CD4-positive, alpha-beta T cell treated with Interferon alpha-2 for 1 hour (primary cell): ENCODE measurements at places on chromosomes 4 and X.

- DNase-seq, result no peak
Observed at GRCh38 chr4:147360301-147360700, 120.6 kb upstream of the EDNRA start.

- DNase-seq, result no peak
Observed at GRCh38 chrX:153352858-153353257, 18.9 kb downstream of the ZNF275 start.

GRCh38 chr4:180059216-180059881, 2183.9 kb upstream of the TENM3 start:
- DNase-seq, result no peak

GRCh38 chr4:181890911-181891310, 352.3 kb upstream of the TENM3 start:
- DNase-seq, result no peak

- DNase-seq, result no peak
Observed at GRCh38 chr4:153242839-153243324, 38.6 kb downstream of the TRIM2 start.

GRCh38 chrX:37476571-37477170, 94.8 kb upstream of the LANCL3 start:
- DNase-seq, result no peak

DNA sequence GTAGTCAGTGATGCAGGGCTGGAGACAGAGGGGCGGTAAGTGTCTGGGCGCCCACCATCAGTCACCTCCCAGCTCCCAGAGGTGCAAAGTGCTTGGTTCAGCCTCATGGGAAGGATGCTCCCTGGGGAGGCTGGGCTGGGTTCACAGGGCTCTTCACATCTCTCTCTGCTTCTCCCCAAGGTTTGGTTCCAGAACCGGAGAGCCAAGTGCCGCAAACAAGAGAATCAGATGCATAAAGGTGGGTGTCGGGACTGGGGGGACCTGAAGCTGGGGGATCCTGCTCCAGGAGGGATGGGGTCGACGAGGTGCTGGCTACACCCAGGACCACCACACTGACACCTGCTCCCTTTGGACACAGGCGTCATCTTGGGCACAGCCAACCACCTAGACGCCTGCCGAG, 10.1 kb downstream of the SHOX start:
- no peak for DNase-seq

DNA sequence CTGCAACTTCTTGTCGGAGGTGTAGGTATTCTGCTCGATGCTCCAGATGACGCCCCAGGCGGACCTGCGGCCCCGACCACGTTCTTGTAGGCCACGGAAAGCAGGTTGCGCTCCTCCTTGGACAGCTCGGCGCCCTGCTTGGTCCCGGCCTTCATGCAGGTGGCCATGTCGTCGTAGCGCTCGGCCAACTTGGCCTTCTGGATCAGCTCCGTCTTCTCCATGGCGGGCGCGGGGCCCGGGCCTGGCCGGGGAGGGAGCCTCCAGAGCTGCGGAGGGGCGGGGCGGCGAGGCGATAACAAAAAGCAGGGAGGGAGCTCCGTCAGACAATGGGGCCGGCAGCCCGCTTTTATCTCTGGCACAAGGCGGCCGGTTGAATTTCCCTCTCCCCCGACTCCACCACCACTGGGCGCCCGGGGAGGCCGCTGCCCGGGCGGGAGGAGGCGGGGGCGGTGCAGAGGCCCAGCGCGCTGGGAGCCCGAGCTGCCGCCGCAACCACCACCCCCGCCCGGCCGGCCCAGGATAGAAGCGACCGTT, 28.3 kb upstream of the DRP2 start:
- DNase-seq, result no peak

- DNase-seq, result no peak
Observed at GRCh38 chr4:1574601-1575417, 109.3 kb downstream of the FAM53A start.

- peak; percentile 73 for DNase-seq
Observed at GRCh38 chr4:102500352-102500695, 835 bp upstream of the NFKB1 start.

- DNase-seq, result no peak
Observed at GRCh38 chr4:36652857-36653256, 371.4 kb downstream of the DTHD1 start.

DNA sequence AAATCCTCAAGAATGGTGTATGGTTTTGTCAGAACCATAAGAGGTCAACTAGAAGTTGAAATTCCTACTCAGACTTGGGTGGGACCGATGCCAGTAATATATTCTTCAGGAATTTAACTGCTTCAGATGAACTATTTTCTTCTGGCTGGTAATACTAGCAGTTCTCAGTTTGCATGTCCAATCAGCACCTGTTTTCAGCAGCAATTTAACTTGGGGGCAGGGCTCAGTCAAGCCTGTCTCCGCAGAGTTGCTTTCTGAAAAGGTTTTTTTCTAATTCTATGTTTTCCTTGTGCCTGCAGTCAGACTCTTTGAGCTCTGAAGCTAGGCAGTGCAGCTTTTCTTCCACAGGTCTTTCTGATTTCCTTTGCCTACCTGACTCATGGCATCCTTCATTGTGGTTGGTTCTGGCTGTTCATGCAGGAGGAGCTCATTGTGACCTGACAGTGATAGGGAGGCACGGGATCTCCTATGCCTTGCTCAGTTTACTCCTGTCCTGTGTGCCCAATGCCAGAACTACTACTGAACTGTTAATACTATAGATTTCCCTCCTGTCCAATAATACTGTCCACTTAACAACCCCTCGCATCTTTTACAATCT, 17.3 kb upstream of the FMR1 start:
- no peak for DNase-seq

GRCh38 chr4:25253071-25253445, 19.2 kb downstream of the PI4K2B start:
- DNase-seq, result no peak

- DNase-seq, result no peak
Observed at GRCh38 chrX:149497054-149497453, 8.1 kb downstream of the IDS start.

DNA sequence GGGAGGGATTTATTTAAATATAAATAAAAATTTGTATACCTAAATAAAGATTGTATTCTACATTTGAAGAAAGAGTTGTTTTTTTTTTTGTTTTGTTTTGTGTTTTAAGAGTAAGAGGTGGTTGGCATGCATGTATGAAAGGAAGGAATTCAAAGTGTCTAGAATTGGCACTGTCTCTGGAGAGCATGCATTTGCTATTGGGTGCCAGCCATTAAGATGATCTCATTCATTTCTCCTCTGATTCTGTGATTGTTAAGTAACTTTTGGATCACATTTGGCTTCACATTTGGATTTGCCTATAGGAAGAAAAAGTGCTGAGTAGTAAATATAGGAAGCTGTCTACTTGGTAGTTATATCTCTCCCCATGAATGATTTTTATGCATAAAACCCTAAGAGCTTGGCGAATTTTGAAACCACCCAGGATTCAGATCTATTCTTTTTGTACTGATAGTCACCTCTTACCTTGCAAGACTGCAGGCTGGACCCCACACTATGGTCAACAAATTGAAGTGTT, 7.8 kb upstream of the BOD1L1 start:
- no peak for DNase-seq

DNA sequence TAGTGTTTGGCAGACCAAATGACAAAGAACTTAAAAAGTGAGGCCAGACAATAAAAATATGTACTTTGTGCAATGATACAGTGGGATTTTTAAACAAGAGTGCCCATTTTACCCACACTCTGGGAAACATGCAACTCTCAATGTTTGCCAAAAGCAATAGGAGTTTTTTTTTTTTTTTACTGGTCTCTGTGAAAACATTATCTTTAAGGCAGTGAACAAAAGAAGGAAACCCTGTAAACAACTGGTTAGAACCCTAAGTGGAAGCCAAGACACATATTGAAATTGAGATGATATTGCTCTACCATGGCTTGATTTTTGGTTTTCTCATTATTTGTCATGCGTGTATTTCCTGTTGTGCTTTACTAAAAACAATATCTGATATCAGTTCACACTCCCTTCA, 67.2 kb upstream of the PPP3CA start:
- DNase-seq, result no peak

DNA sequence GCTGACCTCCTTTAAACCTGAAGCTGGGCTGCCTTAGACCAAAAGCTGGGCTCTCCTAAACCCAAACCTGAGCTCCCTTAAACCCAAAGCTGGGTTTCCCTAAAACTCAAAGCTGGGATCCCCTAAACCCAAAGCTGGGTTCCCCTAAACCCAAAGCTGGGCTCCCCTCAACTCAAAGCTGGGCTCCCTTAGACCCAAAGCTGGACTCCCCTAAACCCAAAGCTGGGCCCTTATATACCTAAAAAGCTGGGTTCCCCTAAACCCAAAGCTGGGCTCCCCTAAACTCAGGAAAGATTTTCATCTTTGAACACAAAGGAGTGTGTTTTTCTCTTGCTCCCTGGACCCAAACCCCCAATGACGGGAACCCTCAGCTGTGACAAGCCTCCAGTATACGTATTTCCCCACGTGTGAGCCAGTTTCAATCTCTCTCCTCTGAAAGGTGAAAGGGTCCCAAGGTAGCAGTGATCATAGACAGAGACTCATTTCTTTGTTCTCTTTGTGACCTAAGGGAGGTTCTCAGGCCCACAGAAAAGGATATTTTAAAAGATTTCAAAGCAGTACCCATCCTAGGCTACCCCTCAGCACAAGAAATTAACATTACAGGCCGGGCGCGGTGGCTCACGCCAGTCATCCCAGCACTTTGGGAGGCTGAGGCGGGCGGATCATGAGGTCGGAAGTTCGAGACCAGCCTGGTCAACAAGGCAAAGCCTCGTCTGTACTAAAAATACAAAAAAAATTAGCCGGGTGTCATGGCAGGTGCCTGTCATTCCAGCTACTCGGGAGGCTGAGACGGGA, 31.3 kb upstream of the ASMTL start:
- DNase-seq, result no peak

DNA sequence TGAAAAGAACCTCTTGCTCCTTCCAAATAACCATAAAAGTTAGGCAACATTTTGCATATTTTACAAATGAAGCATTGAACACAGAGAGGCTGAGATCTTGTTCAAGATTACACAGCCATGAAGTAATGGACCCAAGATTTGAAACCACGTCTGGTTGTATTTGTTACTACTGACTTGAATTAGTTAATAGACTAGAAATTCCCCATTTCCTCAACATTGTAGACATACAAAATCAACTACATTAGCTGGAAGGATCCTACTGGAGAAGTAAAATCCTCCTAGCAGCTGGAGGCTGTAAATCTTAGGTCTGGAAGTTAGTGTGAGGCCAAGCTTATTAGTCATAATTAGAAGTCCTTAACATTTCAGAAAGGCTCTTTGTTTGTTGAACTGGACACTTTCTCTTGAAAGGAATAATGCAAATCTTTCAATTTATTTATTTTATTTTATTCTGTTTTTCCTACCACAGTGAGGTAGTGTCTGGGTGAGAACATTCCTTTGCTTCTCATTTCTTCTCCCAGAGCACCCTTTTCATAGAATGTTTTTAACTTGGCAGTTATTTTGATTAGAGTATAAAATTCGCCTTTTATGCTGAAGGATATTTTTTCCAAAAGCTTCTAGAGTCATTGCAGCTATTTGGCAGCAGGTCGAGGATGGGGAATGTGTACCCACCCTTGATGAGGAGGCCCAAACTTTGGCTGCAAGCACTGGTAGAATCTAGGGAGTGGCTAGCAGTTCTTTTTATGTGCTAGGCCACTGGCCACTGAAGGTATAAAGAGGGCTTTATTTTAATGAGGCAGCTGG, 62.0 kb upstream of the CLNK start:
- DNase-seq, result no peak

- no peak for DNase-seq
Observed at GRCh38 chr4:37627263-37627662, 58.9 kb downstream of the RELL1 start.

- DNase-seq, result no peak
Observed at GRCh38 chr4:111323916-111324315, 701.0 kb upstream of the PITX2 start.

- DNase-seq, result no peak
Observed at GRCh38 chr4:147865926-147866325, 134.0 kb downstream of the ARHGAP10 start.

GRCh38 chr4:182876427-182876826, 40.8 kb downstream of the DCTD start:
- no peak for DNase-seq

GRCh38 chrX:53284684-53285447, 3.5 kb upstream of the IQSEC2 start:
- DNase-seq, result peak; percentile 50

DNA sequence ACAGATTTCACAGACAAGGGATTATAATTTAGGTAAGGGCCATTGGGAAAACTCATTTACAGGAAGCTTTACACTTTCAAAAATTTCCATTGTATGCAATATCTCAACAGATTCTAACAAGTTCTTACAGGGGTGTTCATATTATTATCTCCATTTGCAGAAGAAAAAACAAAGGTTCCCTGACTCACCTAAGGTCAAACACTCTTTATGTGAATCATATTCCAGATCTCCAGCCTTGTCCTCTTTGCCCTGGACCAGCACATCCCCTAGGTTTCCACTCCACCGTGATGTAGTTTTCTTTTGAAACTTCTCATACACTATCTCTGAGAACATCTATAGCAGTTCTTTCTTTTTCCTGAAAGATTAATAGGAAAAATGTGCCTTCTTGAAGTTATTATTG, 96.4 kb upstream of the HS3ST1 start:
- DNase-seq, result no peak

DNA sequence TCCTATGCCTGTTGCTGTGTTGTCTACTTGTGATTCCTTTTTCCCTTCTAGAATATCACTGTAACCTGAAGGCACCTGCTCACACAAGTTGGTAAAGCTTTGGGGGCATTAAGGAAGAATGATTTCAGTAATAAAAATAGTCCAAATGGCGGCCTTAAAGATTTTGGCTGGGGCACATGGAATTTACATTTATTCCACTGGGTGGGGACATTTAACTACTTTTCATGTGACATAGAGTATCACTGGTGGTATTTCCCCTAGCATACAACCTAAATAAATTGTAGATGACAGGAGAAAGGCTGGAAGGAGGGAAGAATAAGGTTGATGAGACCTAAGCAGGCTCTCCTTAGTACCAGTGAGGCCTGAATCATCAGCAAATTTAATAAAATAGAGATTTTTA, 121.8 kb upstream of the EDA2R start:
- DNase-seq, result no peak

DNA sequence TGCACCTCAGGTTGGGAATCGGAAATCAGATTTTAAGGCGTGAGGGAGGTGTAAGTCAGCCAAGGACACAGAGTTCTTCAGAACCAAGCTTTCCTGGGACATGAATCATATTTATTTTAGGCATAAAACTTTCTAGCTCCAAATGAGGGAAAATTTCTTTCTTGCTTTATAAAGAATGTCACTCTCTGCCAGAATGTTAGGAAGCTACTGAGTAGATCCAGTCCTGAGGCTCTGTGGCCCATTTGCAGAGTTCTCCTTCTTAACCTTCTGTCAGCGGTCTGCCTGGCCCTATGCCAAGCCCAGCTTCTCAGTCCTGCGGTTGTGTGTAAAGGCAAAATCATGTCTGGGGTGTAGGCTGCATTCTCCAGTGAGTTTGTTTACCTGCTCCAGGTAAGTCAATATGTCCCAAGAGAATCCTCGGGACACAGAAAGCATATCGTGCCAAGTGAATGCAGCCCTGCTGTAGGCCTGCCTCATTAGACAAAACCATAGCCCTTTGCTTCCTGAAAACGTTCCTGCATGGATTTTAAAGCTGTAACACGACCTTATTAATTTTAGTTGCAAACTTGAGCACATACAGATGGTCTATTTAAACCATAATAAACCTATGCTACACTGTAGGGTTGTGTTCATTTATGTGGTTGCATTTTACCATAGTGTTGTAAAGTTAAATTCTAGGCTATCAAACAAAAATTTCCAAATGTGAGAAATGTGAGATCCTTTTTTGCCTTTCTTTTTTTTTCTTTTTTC, 29.2 kb upstream of the CCNI start:
- no peak for DNase-seq
